ENCODE measurements at places on chromosomes 16 and 17.

DNA sequence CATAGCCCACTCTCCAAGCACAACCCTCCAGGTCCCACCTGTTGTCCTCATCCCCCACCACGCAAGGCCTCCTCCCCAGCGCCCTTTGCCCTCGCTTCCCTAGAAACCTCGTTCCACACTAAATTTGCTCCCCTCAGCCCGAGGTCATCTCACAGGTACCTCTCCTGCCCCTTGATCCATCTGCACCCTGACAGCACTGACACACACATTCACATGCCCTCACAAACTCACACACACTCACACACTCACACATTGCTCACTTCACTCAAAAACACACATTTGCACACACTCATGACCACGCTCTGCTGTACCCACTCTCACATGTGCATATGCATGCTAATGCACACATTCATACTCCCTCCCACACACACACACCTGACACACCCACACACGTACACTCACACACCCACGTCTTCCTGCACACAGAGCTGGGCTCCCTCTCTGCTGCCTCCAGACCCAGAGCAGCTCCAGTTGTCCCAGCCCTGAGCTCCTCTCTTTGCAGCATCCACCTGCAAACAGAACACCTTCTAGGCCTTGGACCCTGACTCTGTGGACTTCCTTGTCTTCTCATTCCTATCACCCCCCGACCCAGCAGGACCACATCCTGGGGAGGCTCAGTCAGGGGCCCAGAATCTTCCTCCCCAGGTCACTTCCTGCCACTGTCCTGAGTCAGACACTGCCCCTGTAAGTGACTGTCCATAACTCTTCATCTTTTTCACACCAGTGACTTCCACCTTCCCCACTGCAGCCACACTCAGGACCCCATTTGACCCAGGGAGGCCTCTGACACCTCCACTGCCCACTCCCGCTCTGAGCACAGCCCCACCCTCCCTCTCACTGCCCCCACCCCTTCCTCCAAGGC is 4.9 kb downstream of the ASGR2 start:
- no peak for DNase-seq

- DNase-seq: peak; percentile 26
Observed at GRCh38 chr17:70767102-70767701, 597.9 kb downstream of the KCNJ2 start.

DNA sequence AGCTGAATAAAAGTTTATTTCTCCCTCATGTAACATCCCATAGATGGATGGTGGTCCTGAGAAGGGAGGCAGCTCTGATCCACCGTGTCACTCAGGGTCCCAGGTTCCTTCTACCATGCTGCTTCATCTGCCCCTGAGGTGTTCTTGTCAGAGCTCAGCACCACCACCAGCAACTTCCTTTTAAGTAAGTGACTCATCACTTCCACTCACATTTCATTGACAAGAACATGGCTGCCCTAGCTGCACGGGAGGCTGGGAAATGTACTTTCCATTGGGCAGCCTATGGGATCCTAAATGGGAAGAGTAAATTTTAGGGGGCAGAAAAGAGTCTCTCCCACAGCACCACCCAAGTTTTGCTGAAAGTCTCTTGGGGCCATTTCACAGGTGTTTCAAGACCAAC is 134.7 kb downstream of the USP31 start:
- DNase-seq: no peak

- peak; percentile 11 for DNase-seq
Observed at GRCh38 chr17:64466019-64466735, 17.3 kb downstream of the MILR1 start.

DNA sequence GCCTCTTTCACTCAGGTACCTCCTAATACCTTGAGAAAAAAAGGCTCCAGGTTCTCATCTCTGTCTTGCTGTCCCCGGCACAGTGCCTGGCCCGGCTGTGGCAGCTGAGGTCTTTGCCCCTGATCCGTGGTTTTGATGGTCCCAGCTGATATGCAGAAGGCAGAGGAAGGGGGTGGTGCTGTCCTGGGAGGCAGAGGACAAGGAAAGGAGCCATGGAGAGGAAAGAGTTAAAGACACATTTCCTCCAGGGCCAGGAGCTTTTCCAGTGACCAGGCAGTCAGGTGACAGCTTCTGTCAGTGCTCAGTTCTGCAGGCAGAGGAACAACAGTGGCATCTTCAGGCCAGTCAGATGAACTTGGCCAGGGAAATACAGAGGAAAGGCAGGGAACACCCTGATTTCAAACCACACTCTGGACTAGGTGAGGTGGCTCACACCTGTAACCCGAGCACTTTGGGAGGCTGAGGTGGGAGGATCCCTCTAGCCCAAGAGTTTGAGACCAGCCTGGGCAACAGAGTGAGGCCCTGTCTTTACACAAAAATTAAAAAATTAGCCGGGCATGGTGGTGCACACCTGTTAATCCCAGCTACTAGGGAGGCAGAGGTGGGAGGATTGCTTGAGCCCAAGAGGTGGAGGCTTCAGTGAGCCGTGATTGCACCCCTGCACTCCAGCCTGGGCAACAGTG is 3.3 kb upstream of the COG1 start:
- DNase-seq: peak; percentile 38

- DNase-seq: peak; percentile 95
Observed at GRCh38 chr17:17877529-17878358, 41.0 kb upstream of the SREBF1 start.

Data from fibroblast of skin of abdomen (primary cell).